ENCODE measurements at places on chromosomes 2 and 18. TPM values are rescaled to one million over a fixed set of nuclear protein-coding genes. Genes with fewer than 3 reads are reported as not detected.

CNDP1 gene
- polyA plus RNA-seq = not detected

B3GNT2 gene
- 12.0 TPM for polyA plus RNA-seq

ARHGEF33 gene
- 0.31 TPM for polyA plus RNA-seq

KCNIP3 gene
- 4.1 TPM for polyA plus RNA-seq

CDH7 gene
- not detected for polyA plus RNA-seq

MAB21L4 gene
- not detected for polyA plus RNA-seq

NPHP1 gene
- 4.6 TPM for polyA plus RNA-seq

ZNF514 gene
- polyA plus RNA-seq = 7.1 TPM

CRYGD gene
- not detected for polyA plus RNA-seq

NT5C1B gene
- polyA plus RNA-seq = not detected

GPR148 gene
- polyA plus RNA-seq = not detected

CLEC4F gene
- polyA plus RNA-seq = not detected

C2orf92 gene
- polyA plus RNA-seq = 2.6 TPM

RPL31 gene
- polyA plus RNA-seq = 3,206 TPM

TCF4 gene
- polyA plus RNA-seq = 68.3 TPM

SF3B6 gene
- 199 TPM for polyA plus RNA-seq

PKDCC gene
- polyA plus RNA-seq = 6.6 TPM

TTN gene
- not detected for polyA plus RNA-seq
